ENCODE measurements at places on chromosomes 5 and 9.
A peak's percentile ranks its signal among the peaks of the same experiment; 100 is the strongest.

- DNase-seq = no peak
Measured at GRCh38 chr5:167217097-167217743, 1074.2 kb upstream of the WWC1 start.

DNA sequence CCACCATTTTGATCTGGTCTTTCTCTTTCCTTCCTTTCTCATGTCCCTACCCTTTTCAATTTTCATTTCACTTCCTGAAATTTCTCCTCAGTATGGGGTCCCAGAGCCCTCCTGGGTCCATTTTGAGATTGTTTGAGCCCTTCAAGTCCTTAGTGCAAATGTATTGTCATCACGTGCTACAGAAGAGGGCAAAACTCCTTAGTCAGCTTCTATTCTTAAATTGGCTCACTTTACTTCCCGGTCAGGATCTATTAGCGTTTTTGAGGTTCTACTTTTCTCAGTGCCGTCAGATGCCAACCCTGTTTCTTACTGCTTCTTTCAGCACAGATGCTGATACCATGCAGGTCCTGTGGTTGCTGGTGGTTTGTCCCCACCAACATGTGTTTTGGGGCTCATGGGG, 5.9 kb downstream of the ATG12 start:
- no peak for DNase-seq

DNA sequence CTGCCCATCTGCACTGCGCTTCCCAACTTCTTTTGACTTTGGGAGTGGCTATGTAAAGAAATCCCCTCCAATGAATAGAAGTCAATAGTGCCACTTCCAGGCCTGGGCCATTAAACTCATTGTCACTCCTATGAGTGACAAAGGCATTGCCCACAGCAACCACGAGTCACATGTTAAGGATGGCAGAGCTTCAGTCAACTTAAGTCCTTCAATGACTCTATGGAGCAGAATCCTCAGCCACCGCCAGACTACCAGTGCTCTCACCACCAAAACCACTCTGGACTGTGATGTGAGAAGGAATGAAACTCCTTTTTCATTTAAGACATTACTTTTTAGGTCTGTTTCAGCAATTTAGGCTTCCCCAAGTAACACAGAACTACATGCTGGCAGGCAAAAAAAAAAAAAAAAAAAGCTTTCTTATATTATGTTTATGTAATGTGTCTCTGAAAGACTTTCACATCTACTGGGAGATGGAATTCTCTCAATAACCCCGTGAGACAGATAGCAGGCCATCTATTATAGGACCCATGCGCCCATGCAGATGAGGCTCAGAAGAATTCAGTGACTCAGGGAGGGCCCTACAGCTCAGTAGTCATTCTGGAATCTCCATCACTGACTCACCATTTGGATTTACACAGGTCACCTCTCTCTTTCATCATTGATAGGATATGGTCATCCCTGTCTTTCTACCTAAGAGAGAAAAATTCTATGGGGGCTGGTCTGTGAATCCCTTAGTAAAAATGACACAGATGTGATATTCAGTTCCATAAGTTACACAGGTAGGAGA, 180.5 kb downstream of the CEMIP2 start:
- DNase-seq = no peak

- no peak for DNase-seq
Measured at GRCh38 chr5:57841676-57842363, 359.2 kb upstream of the ACTBL2 start.

DNA sequence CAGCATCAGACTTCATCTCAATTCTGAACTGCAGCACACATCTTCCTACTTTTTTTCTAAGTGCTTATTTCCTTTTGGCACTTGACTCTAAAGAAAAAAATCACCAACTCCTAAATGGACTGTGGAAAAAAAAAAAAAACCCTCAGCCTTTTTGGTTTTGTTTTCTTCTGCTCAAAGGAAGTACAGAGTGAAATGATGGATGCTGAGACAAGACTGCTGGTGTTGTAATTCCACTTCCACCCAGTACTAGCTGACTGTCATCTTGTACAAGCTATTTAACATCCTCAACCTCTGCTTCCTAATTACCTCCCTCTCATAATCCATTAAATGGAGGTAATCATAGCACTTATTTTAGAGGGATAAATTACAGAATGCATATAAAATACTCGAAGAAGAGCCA, 171.5 kb upstream of the GNA14 start:
- peak; percentile 34 for DNase-seq

- no peak for DNase-seq
Measured at GRCh38 chr5:148682058-148683026, 28.0 kb upstream of the HTR4 start.

- DNase-seq = no peak
Measured at GRCh38 chr5:104541141-104541785, 978.7 kb upstream of the NUDT12 start.

- no peak for DNase-seq
Measured at GRCh38 chr5:31854181-31855133, 215.5 kb downstream of the PDZD2 start.

DNA sequence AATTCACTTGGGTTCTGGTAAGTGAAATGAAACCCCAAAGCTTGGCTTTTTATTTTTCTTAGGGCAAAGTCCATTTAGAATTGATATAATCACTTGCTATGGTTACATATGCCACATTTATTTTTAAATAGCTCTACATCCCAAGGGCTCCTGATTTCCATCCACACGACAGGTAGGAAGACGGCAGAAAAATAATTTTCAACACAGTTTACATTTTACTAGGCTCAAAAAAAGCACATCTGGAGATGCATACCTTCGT, 95.0 kb upstream of the EFNA5 start:
- DNase-seq = no peak

DNA sequence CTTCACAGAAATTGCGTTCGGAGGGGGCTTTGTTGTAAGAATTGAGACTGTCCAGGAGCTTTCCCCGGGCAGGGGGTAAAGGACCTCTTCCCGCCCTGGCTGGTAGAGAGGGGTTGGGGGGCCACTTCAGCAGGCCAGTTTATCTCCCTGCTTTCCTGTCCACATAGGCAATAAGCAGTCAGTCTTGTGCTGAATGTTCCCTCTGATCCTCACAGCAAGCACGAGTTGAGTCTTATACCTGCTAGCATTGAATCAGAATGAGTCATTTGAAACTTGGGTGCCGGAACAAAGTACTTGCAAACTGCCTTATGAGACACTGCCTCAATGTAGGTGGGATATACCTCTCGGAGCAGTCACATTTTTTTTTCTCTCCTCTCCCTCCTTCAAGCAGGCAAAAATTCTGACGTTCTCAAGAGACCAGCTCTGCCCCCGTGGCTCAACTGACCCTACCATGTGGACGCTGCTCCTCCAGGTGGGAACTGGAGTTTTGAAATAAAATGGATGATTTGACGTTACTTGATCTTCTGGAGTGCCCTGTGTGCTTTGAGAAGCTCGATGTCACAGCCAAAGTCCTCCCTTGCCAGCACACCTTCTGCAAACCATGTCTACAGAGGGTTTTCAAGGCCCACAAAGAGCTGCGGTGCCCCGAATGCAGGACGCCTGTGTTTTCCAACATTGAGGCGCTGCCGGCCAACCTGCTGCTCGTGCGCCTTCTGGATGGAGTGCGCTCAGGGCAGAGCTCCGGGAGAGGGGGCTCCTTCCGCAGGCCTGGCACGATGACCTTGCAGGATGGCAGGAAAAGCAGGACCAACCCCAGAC, 1.3 kb downstream of the SH3RF2 start:
- DNase-seq = no peak

- no peak for DNase-seq
Measured at GRCh38 chr5:39020458-39020857, 53.7 kb downstream of the RICTOR start.

GRCh38 chr5:109682383-109682782, 7.3 kb upstream of the MAN2A1 start:
- no peak for DNase-seq

DNA sequence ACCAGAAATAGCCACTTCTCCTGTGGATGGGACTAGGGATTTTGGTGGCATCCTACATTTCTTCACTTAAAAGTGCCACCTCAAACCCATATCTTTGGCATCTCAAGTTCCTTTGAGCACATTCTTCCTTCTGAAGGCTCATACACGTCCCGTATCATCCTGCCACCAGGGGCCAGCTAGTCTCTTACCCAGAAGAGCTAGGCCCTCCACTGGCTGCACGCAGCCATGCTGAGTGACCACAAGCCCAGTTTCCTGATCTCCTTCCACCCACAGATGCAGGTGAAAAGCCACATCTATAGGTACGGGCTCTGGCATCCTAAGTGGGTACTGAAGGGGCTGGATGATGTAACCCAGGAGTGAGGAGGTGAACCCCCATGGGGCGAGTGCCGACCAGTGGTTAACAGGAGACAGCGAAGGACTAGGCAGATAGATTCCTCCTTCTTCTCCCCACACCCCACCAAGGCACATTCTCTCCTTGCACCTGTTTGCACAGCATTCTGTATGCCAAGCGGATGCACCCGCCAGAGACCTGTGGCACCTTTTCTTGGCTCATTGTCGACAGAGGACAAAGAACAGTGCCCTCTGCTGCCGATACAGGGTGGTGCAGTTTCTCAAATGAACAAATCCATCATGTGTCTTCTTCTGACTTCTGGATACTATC, 14.4 kb upstream of the SCGB3A1 start:
- peak; percentile 33 for DNase-seq

GRCh38 chr5:131302506-131302905, 38.7 kb downstream of the CDC42SE2 start:
- DNase-seq = no peak

GRCh38 chr5:151270599-151270998, 17.6 kb downstream of the GM2A start:
- DNase-seq = no peak

- peak; percentile 62 for DNase-seq
Measured at GRCh38 chr9:503881-504852, 289.5 kb downstream of the DOCK8 start.

DNA sequence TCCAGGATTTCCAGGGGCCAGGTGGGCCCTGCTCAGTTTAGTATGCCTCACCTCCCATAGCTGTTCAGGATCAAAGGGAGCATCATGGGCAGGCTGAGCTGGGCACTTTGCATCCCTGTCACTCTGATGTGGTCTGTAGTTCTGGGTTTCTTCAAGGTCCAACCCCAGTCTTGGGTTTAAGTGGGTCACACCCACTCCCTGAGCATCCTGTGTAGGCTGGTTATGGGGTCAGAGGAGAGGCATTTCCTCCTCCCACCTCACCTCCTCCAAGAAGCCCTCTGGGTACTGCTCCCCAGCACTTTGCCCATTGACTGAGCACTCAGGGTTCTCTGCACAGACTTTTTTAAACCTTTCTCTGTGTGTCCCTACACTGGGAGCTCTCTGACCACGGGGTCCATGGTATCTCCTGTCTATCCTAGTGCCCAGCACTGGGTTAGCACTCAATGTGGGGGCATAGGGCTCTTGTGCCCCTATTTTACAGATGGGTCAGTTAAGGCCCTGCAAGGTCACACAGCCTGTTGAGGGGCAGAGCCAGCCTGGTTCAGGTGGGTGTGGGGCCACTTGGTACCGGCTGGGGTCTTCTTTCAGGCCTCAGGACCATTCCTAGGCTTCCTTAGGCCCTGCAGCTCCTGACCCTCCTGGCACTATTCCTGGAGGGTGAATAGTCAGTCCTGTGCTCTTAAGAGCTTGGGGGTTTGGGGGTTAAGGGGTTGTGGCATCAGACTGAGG, 19.0 kb downstream of the CXXC5 start:
- no peak for DNase-seq

- DNase-seq = no peak
Measured at GRCh38 chr9:385818-386398, 171.2 kb downstream of the DOCK8 start.

DNA sequence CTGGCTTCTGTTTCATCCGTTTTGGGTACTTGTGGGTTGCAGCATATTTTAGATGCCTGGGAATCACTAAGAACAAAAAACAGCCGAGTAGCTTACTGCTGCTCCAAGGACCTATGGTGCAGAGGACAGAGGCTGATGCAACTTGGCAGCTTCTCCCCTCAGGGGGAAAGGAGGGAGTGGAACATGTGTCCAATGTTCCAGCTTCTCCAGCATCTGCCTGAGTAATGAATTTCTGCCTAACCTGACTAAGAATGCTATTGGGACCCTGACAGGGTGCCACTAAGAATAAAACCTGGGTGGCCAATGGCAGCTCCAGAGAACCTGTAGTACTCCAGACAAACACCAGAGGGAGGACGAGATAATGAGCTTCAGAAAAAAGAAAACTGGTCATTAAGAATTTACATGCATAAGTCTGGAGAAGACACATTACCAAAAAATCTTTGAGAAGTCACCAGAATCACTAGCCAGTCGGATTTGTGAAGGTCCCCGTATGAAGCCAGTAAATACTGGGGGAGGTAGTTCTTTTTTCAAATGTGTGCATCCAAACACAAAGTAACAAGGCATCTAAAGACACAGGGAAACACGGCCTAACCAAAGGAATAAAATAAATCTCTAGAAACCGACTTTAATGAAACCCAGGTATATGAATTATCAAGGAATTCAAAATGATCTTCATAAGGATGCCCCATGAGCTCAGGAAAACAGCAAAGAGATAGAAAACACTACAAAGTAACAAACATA, 293.5 kb downstream of the HINT1 start:
- no peak for DNase-seq

DNA sequence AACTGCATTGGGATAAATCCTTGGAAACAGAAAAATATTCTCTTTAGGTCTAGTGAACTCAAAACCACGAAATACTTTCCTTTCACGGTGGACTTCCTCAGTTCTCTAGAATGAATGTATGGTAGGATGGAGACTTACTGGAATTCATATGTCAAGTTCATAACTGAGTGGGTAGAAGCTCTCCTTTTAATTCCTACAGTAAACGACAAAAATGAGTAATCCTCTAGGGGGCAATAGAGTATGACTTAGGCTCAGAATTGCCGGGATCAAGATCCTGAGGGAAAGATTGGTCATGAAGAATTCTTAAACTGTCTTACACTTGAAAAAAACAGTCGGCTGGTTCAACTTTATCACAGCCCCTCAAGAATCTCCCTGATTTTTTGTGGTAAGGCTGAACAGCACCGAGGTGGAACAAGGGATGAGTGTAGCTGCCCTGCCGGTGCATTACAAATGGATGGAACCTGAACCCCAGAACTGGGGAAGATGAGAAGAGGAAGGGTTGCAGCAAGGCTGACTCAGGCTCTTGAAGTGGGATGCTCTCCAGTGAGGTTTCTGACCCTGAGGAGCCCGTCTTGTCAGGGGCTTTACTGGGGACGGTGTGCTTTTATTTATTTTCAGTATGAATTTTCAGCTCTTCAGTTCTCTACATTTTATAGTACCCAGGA, 14.0 kb upstream of the LOX start:
- DNase-seq = no peak

DNA sequence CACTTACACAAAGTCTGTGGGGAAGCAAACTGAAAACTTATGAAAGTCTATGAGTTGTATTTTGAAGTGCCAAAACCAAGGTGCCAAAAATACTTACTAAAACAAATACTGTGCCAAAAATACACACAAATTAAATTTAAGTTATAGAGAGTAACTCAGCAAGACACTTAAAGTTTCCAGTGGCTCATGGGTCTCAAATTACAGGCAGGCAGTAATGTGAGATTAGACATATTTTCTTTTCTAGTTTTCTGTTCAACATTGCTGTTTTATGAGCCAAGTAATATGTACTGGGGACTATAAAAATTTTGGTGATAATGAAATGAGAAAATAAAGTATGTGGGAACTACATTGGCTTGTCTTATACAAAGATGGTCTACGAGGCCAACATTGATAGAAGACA, 172.2 kb upstream of the SNX2 start:
- no peak for DNase-seq

Data from thymus (tissue), 14 donors.